ENCODE measurements at places on chromosomes 4 and X. TPM values are rescaled to one million over a fixed set of nuclear protein-coding genes. Genes with fewer than 3 reads are reported as not detected.
A peak's percentile ranks its signal among the peaks of the same experiment; 100 is the strongest.

Gene MAGED4B
- total RNA-seq = 150 TPM

Gene TCEAL5
- 0.36 TPM for total RNA-seq

Gene CCNB3
- total RNA-seq = 0.29 TPM

Gene PROM1
- total RNA-seq = 34.5 TPM

Gene GBA3
- total RNA-seq = not detected

Gene FATE1
- not detected for total RNA-seq

Gene RAB41
- not detected for total RNA-seq

Gene LARP1B
- total RNA-seq = 14.3 TPM

Gene GPR82
- not detected for total RNA-seq

Gene RAB33A
- 1.7 TPM for total RNA-seq

Gene HSPA4L
- 8.0 TPM for total RNA-seq

Gene STPG2
- not detected for total RNA-seq

Gene MUC7
- total RNA-seq = not detected

Gene GUCY1A1
- 0.48 TPM for total RNA-seq

Gene MTMR8
- 0.89 TPM for total RNA-seq

Gene SMIM43
- total RNA-seq = not detected

- no peak for DNase-seq
Observed at GRCh38 chr4:7721984-7722551, 217.6 kb downstream of the AFAP1 start.

DNA sequence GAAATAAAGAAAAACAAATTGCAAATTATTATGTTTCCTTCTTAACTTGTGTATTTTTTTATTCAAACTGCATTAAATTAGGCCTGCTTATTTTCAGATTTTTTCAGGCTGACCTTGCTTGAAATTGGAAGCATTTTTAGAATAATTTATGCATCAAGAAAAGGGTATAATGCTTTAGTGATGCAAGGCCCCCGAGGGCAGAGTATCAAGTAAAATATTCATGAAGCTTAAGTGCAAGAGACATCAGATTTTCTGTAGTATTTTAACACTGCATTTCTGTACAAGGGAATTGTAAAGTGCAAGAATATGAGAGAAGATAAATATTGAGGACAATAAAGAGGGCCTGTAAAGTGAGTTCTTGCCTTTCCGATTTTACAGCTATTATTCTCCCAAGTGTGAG is 485.8 kb upstream of the ATOH1 start:
- no peak for DNase-seq

- DNase-seq = no peak
Observed at GRCh38 chrX:53239474-53239873, 14.5 kb upstream of the KDM5C start.

- DNase-seq = no peak
Observed at GRCh38 chrX:47218920-47219815, 687 bp downstream of the CDK16 start.

DNA sequence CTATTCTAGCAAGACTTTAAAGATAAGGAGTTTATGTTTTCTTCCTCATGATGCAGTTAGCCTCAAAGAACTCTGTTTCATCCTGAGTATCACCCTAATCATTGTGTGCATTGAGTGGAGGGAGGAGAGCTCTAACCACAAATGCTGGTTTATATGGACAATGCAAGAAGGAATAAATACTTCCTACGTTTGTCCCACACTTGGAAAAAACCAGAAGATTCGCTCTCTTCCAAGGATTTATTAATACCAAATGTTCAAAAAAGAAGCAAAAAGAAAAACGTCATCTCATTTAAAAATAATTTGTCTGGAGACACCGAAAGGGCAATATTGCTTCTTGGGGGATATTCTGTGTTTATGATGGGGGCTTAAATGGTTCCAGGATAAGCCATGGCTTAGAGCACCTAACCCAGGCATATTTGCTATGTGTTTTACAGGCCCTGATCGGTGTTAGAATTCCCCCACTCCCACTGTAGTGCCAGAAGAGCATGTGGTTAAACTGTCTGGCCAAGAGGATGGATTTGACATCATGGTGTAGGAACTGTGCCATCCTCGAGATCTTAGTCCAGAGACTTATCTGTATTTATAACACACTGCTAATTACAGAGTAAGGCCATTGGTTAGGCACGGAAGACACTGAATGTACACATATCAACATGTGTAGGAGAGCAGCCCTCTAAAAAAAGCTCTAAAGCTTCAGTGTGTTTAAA is 227.2 kb downstream of the ANK2 start:
- DNase-seq = peak; percentile 4

DNA sequence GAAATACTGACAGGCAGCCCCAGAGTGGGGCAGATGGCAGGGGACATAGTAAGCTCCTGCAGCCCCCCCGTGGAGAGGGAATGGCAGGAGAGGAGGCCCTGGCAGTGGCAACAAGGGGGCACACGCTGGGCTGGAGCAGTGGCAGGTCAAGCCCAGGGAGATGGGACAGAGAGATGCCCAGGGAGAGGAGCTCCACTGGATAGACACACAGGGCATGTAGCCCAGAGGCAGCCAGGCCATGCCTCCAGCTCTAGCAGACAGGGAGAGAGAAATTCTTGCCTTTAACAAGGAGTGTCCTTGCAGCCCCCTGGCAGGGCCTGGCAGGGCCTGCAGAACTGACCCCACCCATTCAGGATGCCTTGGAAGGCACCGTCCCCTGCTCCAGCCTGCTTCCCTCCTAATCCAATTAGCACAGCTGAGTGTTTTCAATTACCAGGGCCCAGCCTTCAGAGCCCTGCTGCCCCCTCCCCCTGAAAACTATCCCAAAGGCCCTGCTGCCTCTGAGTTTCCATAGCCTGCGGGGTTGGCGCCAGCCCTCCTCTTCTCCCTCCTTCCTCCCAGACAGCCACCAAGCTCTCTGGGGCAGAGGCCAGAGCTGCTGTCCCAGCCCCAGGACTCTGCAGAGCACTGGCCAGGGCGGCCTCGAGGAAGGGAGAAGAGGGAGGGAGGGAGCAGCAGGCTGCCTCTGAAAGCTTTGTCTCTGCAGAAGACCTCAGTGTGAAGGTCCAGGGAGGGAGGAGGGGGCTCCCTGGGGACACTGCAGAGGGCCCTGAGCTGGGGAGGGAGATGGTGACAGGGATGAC is 12.5 kb downstream of the L1CAM start:
- DNase-seq = no peak

- no peak for DNase-seq
Observed at GRCh38 chrX:5683996-5684395, 544.7 kb downstream of the NLGN4X start.

GRCh38 chr4:122772311-122772710 is 39.8 kb downstream of the BBS12 start:
- DNase-seq = no peak

DNA sequence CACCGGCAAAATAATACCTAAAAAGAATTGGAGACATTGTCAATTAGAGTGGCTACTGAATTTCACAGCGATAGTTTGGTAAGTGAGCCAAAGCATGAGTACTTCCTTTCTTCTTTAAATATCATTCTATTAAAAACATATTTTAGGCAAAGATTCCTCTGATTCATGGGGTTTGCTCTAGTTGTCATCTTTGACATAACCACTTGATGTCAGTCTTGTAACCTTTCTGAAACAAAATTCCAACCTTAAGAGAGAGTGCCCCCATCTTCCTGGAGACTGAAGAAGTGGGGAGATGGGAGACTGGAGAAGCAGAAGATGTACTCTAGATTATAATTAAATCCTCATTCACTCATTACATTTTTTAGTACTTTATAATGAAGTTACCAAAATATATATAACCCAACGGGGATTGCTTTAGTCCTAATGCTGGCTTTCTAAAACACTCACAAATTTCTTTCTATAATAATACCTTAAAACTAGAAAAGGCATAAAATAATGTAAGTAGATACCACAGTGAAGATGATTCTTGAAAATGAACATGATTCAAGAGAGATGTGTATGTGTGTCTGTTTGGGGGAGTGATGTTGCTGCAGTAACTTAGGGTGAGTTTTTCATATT is 96.4 kb downstream of the EMCN start:
- DNase-seq = peak; percentile 21

DNA sequence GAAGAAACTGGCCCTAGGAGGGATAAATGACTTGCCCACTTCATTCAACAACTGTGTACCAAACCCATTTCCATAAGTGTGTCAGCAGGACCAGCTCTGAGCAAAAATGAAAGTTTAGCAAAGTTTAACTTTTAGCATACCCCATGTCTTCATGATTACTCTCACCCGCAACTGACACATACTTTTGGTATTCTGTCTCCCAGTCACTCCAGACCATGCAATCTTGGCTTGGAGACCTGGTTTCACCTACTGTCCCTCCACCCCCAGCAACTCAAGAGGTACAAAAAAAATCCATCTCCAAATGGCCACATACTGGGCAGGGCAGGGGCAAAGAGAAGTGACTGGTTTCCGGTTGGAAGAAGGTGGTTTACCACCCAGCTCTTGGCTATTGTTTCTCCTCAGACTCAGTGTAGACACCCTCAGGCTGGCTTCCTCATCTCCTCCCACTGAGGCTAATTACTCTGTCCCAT is 79.8 kb downstream of the RLIM start:
- DNase-seq = peak; percentile 59

- DNase-seq = no peak
Observed at GRCh38 chr4:16202598-16202997, 23.7 kb downstream of the TAPT1 start.

DNA sequence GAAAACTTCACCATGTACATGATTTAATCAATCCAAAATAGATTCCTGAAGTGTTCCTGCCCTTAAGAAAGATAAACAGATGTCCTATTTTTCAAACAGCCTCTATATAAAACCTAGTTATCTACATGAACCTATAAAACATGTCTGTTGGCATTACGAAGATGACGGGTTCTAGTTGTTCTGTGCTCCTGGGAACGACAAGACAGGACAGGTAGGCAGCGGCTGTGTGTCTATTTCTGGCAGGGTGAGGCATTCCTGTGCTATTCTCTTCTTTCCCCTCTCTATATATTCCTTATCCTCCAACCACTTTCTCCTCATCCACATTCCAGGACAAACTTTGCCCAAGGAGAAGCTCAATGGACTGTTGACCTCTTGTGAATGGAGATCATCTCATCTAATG is 6.1 kb downstream of the FAT1 start:
- DNase-seq = no peak

- peak; percentile 8 for DNase-seq
Observed at GRCh38 chr4:82851885-82852750, 38.8 kb downstream of the SEC31A start.

DNA sequence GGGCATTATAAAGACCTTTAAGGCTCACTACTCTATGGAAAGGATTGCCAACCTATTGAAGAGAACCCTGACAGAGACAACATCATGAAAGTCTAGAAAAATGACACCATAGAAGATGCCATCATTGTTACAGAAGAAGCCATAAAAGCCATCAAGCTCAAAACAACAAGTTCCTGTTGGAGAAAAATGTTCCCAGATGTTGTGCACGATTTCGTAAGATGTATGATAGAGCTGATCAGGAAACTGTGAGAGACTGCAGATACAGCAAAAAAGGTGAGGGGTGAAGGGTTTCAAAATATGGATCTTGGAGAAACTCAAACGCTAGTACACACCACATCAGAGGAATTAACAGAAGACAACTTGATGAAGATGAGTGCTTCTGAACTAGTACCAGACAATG is 53.3 kb downstream of the WDFY3 start:
- DNase-seq = no peak

GRCh38 chr4:10077076-10077475 is 39.5 kb downstream of the WDR1 start:
- DNase-seq = no peak

DNA sequence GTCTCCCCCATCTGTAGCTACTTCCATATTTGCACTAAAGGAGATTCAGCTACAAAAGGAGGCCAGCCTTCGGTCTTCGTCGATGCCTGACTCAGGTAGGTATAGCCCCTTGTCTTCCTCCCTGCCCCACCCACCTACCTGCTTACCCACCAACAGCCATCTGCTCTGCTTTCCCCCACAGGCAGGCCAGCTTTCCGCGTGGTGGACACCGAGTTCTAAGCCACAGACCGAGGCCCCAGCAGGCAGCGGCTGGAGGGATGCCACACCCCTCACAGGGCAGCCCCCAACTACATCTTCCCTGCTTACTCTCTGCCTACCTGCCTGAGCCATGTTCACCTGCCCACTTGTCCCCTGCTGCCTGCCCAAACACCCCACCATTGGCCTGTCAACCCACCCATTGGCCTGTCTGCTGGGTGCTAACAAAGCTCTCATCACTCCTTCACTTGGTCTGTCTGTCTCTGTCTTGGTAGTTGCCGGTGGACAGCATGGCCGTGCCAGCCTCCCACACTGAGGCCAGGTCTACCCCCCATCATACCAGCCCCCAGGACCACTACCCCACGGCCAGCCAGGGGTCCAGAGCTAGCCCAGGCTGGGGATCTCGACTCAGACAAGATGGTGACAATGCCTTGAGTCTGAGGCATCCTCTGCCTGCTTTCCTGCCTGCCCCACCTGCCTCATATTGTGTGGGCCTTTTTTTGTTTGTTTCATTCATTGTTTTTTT is 4.1 kb upstream of the USP11 start:
- no peak for DNase-seq

- no peak for DNase-seq
Observed at GRCh38 chrX:110310000-110310790, 7.7 kb downstream of the AMMECR1 start.

All from astrocyte (in vitro differentiated cells and primary cell).